Suppressor macrophage (primary cell): ENCODE measurements at places on chromosomes 3 and 15.
A peak's percentile ranks its signal among the peaks of the same experiment; 100 is the strongest.

DNA sequence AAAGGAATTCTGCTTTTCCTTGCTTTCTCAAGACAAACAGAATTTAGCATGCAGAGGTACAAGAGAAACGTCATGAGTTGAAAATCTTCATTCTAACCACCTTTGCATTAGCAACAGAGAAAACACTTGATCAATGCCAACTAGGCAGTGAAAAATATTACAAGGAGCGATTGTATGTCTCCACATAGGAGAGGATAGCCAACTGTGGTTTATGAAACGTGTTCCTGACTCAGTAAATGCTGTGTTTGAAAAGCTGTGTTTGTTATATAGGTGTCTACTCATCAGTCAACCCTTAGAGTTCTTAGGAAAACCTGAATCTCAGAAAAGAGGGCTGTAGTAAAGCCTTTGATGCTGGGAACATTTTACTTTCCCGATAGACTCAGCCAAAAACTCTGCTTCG is 102.4 kb downstream of the FRMD4B start:
- no peak for DNase-seq

DNA sequence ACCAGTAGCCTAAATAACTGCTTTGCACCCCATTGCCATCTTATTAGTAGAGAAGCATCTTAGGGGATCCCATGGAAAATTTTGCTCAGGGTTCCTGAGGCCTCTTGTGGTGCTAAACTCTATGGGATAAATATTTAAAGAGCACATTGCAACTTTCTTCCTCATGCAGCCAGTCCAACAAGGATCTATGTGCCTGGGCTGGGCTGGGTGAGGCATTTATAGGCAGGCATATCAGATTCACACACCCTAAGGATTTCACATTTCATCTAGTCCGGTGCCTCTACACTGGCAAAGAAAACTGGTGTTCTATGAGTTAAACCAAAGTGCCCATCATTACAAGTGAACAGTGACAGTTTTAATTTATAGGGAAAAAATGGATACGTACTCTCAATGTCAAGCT is 512.3 kb downstream of the EDEM1 start:
- DNase-seq = no peak

GRCh38 chr15:40932649-40933516 is 3.7 kb downstream of the DLL4 start:
- DNase-seq = no peak

DNA sequence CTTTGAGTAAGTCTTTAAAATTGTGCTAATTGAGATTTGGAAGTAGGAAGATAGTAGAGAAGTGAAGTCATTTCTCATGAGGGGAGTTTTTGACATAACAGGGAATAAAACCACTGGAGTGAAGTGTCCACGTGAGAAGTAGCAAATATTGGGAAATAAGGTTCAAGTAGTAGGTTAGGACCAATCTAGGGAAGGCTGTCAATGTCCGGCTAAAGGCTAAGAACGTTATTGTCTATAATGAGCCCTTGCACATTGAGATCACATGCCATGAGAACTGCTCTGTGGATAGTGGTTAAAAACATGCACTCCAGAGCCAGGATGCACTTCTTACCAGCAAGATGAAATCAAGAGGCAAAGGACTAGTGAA is 459.9 kb upstream of the TPRG1 start:
- DNase-seq = peak; percentile 59

- DNase-seq = peak; percentile 64
These were observed 13.7 kb downstream of the CELF6 start for GRCh38 chr15:72306211-72306785.

DNA sequence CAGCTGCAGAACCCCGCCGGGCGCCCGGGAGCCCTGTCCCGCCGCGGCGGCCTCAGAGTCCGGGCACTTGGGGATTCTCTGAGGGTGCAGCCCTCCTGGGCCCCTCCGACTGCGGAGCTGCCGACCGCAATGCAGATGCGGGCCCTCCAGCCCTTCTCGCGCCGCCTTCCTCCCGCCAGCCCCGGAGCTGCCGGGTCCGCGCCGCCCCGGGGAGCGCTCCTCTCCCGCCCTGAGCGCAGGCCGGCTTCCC is 320 bp upstream of the ACAN start:
- DNase-seq = no peak

DNA sequence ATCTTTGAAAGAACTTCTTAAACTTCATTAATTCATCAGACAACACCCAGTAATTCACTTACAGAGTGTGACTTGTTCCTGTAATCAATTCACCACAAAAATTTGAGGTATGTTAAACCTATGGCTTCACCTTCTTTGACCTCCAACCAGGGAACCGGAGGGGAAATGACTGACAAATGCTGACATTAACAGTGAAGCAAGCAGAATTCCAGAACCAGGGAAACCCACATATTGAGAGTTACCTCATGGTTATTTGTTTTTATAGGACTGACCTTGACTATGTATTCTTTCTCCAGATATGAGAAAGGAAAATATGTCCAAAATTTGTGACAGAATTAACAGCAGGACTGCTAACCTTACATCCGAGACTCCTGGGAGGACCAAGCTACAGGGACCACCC is 2.7 kb downstream of the P3H2 start:
- DNase-seq = no peak
